ENCODE measurements at places on chromosomes 6 and 20.

DNA sequence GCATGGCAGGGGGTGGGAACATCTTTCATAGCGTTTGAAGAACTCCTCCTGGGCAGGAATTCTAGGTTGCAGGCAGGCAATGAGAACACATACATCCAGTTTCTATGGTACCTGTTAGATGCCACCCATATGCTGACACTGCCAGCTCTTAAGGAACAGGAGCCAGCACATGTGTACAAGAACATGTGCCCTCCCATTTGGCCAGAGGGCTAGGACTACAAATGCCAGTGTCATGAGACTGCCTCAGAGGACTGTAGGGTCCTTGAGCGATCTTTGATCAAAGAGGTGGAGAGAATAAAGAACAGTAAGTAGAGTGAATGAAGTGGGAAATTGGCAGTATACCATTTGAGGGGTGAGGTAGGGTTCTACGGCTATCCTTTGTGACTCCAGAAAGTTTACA lies 45.8 kb downstream of the GCLC start:
- no peak for DNase-seq

- no peak for DNase-seq
Measured at GRCh38 chr6:113057567-113058053, 710.5 kb downstream of the RFPL4B start.

DNA sequence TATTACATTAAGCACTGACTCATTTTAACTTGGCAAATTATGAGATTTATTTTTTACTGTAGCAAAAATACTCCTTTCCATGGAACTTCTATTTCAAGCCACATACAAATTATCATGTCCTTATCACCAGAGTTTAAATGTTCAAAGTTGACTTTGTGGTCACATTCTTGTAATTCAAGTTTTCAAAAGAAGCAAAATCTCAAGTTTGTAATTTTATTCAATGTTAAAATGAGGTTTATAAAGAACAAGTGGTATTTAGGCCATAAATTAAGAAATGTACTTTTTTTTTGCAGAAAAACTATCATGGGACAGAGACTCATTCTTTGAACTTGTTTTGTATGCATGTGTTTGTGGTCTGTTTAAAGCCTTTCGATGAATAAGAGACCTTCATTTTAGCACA lies 811.5 kb downstream of the TENT5A start:
- no peak for DNase-seq

DNA sequence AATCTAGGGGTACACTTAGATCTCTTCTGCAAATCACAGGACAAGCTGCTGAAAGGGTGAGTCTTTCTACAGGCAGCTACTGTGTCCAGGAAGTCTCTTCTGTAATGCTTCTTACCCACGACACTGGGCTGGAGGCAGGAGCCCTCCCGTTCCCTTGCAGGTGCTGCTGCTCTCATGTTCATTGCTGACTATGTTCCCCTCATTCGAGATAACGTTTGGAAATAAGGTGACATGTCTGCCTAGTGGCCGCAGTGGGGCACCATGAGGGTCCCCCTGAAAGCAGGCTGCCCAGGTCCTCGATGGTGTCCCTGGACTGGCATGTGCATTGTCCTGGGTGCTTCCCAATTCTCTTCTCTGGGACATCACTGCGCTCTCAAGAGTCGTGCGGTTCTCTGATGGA lies 74.7 kb downstream of the SYNJ2 start:
- DNase-seq: no peak

- no peak for DNase-seq
Measured at GRCh38 chr6:131197716-131198115, 62.4 kb downstream of the AKAP7 start.

DNA sequence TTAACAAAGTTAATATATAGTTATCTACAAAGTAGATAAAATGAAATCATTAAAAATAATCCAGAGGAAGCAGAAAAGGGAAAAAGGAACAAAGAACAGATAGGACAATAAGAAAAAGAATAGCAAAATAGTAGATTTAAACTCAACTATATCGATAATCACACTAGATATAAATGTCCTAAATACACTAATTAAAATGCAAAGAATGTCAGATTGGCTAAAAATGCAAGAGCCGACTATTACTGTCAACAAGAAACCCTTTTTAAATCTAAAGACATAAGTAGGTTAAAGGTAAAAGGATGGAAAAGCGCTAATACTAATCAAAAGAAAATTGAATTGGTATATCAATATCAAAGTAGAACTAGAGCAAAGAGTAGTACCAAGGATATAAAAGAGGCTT lies 164.8 kb upstream of the AKAP12 start:
- no peak for DNase-seq

GRCh38 chr6:149876241-149876933 lies 12.2 kb upstream of the LRP11 start:
- DNase-seq: no peak

DNA sequence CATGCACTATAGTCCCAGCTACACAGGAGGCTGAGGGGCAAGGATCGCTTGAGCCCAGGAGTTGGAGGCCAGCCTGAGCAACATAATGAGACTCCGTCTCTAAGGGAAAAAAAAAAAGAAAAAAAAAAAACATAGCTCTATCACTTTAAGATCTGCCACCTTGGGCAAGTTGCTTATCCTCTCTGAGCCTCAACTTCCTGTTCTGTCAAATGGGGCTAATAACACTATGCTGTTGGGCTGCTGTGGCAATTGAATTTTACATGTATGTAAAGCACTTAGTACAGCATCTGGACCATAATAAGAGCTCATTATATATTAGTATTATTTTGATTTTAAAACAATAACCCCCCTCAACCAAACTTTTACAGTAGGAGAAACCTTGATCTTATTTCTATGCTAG lies 141.5 kb downstream of the ATXN1 start:
- no peak for DNase-seq

DNA sequence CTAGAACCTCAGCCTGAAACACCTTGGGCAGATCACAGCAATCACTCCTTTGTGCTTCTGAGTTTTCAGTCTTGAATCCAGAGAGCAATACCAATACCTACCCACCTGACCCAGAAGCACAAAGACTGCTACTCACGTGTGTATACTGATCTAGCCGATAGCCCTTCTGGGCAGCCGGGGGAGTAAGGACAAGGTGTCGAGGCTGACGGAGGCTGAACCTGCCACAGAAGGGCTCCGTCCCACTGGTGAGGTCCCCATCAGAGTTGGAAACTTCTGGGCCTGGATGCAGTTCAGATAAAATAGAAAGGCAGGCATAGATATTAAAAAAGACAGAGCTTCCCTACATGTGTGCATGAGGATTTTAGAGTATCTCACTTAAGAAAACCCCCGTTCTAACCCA lies 32.0 kb downstream of the PKHD1 start:
- no peak for DNase-seq

DNA sequence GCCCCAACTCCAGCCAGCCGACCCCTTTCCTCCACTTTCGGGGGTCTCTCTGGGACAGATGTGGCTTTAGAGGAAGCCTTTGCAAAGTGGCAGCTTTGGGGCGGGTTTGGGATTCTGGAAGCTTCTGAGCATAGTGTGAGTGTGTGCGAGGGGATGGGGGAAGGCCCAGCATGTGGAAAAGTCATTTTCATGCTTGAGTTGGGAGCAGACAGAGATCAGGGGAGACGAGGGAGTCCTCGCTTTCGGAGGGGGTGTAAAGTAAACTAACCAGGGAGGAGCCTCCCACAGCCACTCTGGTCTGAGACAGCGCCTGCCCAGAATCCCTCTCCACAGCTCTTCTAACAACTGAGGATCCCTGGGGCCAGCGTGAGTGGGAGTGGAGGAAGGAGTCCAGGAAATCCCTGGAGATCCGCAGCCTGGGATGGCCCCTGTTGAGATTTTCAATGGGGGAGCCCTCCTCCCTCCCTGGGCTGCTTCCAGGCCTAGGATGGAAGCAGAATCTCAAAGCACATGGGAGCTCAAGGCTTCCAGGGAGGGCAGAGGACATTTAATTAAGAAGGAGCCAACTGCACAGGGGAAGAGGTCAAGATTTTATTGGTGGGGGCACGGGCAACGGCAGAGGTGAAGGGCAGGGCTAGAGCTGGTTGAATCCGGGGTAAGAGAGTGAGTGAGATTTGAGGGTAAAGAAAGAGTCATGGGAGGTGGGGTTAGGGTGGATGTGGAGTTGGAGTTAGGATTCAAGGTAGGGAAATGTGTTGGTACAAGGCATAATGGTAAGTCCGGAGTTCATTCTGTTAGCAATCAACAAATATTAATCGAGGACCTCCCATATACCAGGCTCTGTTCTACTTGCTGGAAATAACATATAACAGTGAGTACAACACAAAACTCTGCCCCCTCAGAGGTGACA lies 102.3 kb upstream of the FOXP4 start:
- no peak for DNase-seq

- no peak for DNase-seq
Measured at GRCh38 chr6:25921525-25922203, 8.8 kb downstream of the SLC17A2 start.

DNA sequence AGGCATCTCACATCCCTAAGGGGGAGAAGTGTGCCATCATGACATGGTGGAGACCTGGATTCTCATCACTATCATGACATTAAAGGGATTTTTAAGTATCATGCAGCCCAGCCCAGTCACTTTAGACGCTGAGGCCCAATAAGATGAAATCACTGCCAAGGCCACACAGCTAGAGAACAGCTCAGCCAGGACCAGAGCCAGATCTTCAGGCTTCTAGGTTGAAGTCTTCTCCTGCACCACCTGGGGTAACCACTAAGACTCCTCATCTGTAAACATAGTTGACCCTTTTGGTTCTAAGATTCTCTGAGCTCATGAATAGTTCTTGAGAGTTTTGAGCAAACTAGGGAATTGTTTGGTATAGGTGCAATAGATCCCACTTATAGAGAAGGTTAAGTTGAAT lies 125.1 kb downstream of the TCP11 start:
- DNase-seq: no peak

GRCh38 chr6:116402108-116402937 lies 31.6 kb downstream of the DSE start:
- no peak for DNase-seq

GRCh38 chr6:116286773-116287358 lies 7.1 kb upstream of the TSPYL1 start:
- no peak for DNase-seq

Data from vagina (tissue), 2 donors.